ENCODE measurements at places on chromosomes 2 and 18. TPM values are rescaled to one million over a fixed set of nuclear protein-coding genes. Genes with fewer than 3 reads are reported as not detected.

GRCh38 chr18:55996717-55997116, 408.7 kb upstream of the TCF4 start:
- H3K4me1 ChIP-seq = peaks cover 10% of the 10 kb centered on the region
- H3K36me3 ChIP-seq = no peaks in the 10 kb centered on the region
- no peak overlapping the region for H3K4me3 ChIP-seq
- H3K27ac ChIP-seq = no peak overlapping the region

The RAPGEF4 gene
- 9.9 TPM for total RNA-seq

The MAPK4 gene
- 4.0 TPM for total RNA-seq

The TYMS gene
- 8.2 TPM for total RNA-seq

GRCh38 chr2:216194561-216194960, 85.4 kb downstream of the XRCC5 start:
- no peak for DNase-seq
- no peak overlapping the region for H3K4me3 ChIP-seq
- H3K4me1 ChIP-seq = peaks cover 2% of the 10 kb centered on the region

DNA sequence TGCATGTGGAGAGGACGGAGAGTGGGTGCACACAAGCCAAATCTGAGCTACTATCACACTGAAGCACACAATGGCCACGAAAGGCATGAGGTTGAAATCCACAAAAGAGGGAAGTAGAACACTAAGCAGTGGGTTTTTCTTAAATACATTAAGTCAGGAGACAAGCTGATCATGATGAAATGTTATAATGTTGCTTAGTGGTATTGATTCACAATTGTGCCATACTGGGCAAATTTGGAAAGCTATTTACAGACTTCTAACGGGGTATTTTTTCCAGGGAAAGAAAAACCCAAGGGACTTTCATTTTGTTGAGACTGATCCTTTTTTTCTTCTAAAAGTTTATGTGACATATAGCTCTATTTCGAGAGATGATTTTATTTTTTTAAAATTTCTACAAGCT, 100.8 kb upstream of the CNGA3 start:
- no peaks in the 10 kb centered on the region for H3K4me1 ChIP-seq
- no peaks in the 10 kb centered on the region for H3K36me3 ChIP-seq
- no peak overlapping the region for H3K27ac ChIP-seq
- H3K4me3 ChIP-seq = no peak overlapping the region
- H3K27me3 ChIP-seq = no peaks in the 10 kb centered on the region
- DNase-seq = no peak

DNA sequence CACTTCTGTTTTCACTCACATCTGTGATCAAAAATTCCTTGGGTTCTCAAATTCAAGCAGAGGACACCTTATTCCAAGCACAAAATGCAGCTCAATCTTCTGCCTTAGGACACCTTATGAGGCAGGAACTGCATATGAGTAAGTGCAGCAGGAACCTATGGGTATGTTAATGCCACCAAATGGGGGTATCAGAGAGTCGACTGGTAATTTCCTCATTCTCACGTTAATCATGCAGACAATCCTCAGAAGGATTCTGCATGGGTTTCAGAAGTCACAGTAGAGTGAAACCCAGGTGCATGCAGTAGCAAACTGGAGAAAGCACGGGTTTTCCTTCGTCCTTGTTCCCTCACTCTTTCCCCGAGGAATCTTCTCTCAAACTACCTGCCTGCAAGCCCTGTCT, 452.8 kb downstream of the CBLN2 start:
- H3K36me3 ChIP-seq = no peaks in the 10 kb centered on the region
- no peaks in the 10 kb centered on the region for H3K27me3 ChIP-seq
- DNase-seq = no peak
- H3K4me3 ChIP-seq = no peak overlapping the region
- H3K4me1 ChIP-seq = no peaks in the 10 kb centered on the region

The PLCL1 gene
- total RNA-seq = 26.2 TPM
